ENCODE measurements at places on chromosomes 12 and 14.

- no peak for DNase-seq
Measured at GRCh38 chr12:15446807-15447206, 124.5 kb downstream of the PTPRO start.

DNA sequence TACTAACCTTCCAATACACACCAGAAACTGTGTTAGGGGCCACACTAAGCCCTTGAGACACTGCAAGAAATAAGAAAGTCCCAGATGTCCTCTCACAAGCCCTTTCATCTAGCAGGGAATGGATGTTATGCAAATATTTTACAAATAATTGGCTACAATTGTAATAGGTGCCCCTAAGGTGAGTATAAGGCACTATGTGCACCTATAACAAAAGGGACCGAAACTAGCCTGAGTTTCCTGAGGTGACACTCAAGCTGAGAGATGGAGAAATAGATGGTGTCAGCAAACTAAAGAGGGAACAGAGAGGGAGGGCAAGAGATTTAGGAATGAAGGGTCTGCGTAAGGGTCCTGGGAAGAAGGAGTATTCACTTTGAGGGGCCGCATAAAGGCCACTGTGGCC is 212.6 kb downstream of the TTC8 start:
- DNase-seq = no peak

DNA sequence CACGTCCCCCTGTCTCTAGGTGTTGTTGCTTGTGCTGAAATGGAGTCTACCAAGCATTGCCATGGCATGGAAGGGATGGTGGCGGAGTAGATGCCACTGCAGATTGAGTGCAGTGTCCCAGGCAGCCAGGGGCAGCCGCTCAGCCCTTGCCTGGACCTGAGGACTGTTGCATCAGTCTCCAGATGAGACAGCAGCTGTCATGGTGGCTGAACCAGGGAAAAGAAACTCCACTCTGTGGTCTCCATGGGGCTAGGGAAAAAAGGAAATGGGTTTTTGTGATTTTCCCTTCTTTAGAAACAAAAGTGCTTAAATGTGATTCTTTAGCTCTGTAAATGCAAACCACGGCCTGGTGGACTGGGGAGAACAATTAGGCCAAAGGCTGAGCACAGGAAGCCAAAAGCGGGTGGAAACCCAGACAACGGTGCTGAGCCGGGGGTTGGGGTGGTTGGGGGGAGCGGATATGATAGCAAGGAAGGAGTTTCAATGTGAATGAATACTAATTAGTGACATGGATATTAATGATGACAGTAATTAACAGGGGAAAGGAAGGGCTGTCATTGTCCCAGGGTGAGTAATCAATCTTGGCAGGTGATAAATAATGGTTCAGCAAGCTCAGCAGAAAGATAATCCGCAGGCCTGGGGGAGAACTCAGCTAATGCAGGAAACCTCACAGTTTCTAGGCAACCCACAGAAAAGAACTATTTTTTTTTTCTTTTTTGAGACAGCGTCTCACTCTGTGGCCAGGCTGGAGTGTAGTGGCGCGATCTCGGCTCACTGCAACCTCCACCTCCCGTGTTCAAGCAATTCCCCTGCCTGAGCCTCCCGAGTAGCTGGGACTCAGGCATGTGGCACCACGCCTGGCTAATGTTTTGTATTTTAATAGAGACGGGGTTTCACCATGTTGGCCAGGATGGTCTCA is 442.6 kb downstream of the DPF3 start:
- DNase-seq = no peak

GRCh38 chr12:39435531-39435930 is 7.4 kb downstream of the KIF21A start:
- DNase-seq = no peak

- no peak for DNase-seq
Measured at GRCh38 chr14:43956741-43957140, 550.3 kb downstream of the FSCB start.

GRCh38 chr14:94089479-94089878 is 8.4 kb downstream of the IFI27L1 start:
- DNase-seq = no peak

DNA sequence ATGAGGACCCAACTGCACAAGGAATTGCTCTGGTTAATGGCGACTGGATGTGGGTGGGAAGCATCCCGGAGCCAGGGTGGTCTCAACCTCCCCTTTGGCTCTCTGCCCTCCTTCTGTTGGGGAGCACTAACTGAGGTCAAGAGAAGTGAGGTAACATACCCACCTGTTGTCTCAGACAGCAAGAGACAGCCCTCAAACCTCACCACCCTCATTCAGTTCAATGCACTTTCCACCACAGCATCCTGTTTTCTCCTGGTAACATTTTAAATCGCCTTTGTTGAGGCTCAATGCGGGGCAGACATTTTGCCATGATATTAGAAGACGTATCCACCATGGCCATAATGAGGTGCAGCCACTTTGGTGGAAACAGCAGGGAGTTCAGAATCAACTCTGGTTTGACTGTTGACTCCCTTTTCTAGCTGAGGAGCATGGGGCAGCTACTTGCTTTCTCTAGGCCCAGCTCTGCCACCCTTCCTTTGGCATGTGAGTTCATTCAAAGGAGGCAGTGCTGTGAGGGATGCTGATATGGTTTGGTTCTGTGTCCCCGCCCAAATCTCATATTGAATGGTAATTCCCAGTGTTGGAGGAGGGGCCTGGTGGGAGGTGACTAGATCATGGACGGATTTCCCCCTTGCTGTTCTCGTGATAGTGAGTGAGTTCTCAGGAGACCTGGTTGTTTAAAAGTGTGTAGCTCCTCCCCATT is 338.6 kb downstream of the PCNX1 start:
- DNase-seq = peak; percentile 24

GRCh38 chr14:82626156-82627066 is 1092.8 kb upstream of the SEL1L start:
- no peak for DNase-seq

GRCh38 chr12:131458931-131459772 is 251.7 kb upstream of the SFSWAP start:
- DNase-seq = no peak

DNA sequence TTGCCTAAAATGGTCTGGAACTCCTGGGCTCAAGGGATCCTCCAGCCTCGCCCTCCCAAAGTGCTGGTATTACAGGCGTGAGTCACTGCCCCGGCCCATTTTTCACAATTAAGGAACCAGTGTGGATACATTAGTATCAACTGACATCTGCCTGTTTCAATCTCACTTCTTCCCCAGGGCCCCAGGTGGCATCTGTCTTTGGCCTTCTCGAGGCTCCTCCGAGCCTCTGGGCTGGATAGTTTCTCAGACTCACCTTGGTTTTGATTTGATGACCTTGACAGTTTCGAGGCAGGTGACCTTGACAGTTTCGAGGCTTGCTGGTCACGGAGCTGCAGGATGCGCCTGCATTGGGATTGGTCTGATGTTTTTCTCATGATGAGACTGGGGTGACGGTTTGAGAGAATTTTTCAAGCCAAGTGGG is 41.0 kb upstream of the NCOR2 start:
- no peak for DNase-seq

- no peak for DNase-seq
Measured at GRCh38 chr12:2958432-2959191, 585 bp upstream of the TEAD4 start.

- DNase-seq = no peak
Measured at GRCh38 chr12:27031531-27031930, 9.2 kb downstream of the MED21 start.

GRCh38 chr12:104740668-104741067 is 217.4 kb downstream of the SLC41A2 start:
- DNase-seq = no peak

- DNase-seq = no peak
Measured at GRCh38 chr12:2835691-2836403, 1.0 kb upstream of the NRIP2 start.

- DNase-seq = no peak
Measured at GRCh38 chr12:3113671-3114325, 36.6 kb downstream of the TSPAN9 start.

- peak; percentile 13 for DNase-seq
Measured at GRCh38 chr12:105109465-105110212, 2.1 kb downstream of the WASHC4 start.

DNA sequence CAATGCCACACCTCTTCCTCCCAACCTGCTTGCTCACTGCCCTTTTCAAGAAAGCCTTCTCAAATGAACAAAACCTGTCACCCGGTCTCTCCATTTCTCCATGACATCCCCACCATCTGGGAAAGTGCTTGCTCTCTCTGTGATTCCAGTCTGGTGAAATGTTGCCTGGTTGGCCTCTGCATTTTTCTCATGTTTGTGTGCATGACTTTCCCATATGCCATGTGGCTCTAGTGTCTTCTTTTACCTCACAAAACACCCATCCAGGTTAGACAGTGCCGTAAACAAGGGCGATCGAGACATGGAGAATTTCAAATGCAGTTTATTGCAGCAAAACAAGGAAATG is 5.8 kb downstream of the KRT1 start:
- DNase-seq = no peak

- no peak for DNase-seq
Measured at GRCh38 chr12:52181746-52182145, 10.1 kb downstream of the KRT80 start.

DNA sequence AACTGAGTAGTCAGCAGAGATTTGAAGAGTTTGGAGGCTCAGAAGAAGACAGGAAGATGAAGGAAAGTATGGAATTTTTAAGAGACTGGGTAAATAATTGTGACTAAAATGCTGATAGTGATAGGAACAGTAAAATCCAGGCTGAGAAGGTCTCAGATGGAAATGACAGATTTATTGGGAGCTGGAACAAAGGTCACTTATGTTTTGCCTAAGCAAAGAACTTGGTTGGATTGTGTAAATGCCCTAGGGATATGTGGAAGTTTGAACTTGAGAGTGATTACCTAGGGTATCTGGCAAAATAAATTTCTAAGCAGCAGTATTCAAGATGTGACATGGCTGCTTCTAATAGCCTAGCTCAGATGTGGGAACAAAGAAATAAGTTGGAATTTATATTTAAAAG is 180.9 kb downstream of the TRHDE start:
- no peak for DNase-seq

Data from hematopoietic multipotent progenitor cell treated with erythropoietin and hydrocortisone succinate and interleukin-3 and kit ligand, for 8 days (in vitro differentiated cells).